ENCODE measurements at places on chromosomes 2 and 18. TPM values are rescaled to one million over a fixed set of nuclear protein-coding genes. Genes with fewer than 3 reads are reported as not detected.

ZAP70 gene
- total RNA-seq: 8.2 TPM

AQP12B gene
- total RNA-seq: not detected

NPHP1 gene
- total RNA-seq: 4.1 TPM

PDCD1 gene
- total RNA-seq: 0.88 TPM

POTEJ gene
- 0.28 TPM for total RNA-seq

SERPINB5 gene
- total RNA-seq: not detected

KRTCAP3 gene
- total RNA-seq: 1.3 TPM

CYS1 gene
- total RNA-seq: 2.7 TPM

DES gene
- 185 TPM for total RNA-seq

C2orf76 gene
- total RNA-seq: 13.3 TPM

AFF3 gene
- 1.4 TPM for total RNA-seq

GPBAR1 gene
- total RNA-seq: 44.3 TPM

TEKT4 gene
- total RNA-seq: not detected

SLC39A6 gene
- 44.2 TPM for total RNA-seq

FBXO41 gene
- 1.1 TPM for total RNA-seq

PSMA8 gene
- not detected for total RNA-seq

CNPPD1 gene
- 47.9 TPM for total RNA-seq

APLF gene
- total RNA-seq: 10.6 TPM

C1QL2 gene
- not detected for total RNA-seq

Data from omental fat pad (tissue), 4 donors.